ENCODE measurements at places on chromosomes 1 and 21.

DNA sequence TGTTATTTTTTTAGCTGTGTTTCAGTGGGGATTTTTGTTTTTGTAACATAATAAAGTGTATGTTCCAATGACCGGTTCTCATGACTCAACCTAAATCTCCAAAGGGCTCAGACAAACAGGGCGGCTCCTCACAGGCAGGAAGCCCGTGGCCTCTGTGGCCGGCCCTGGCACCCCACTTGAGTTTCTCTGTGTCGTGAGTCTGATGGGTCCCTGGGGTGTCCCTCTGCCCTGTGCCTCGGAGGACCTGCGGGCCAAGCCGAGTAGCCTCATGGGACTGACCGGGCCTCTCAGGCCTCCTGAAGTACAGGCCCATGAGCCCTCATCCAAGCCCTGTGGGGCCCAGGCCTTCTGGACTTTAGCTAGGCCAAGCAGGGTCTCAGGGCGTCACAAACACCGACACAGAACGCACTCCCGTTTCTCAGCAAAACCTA, 16.1 kb upstream of the CCDC27 start:
- no peak overlapping the region for H3K27ac ChIP-seq
- no peaks in the 10 kb centered on the region for H3K27me3 ChIP-seq
- H3K4me1 ChIP-seq: no peaks in the 10 kb centered on the region

DNA sequence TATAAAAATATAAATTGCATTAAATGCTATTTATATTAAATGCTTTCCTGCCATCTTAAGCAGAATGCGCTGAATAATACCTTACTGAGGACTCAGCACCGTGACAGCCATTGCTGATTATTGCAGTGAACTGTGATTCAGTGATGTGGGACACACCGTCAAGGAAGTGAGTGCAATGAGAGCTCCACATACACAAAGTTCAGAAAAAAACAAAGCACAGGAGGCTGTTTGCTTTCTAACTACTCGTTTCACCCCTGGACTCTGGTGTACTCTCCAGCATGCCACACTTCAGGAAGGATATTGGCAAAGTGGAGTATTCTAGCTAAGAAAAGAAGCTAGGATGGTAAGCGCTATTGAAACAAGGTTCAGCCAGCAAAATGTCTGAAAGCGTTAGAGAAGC, 57.4 kb upstream of the CXADR start:
- no peak overlapping the region for H3K27ac ChIP-seq
- H3K27me3 ChIP-seq: no peaks in the 10 kb centered on the region
- H3K4me3 ChIP-seq: no peak overlapping the region
- no peaks in the 10 kb centered on the region for H3K36me3 ChIP-seq

GRCh38 chr1:57799490-57800115, 375.7 kb upstream of the DAB1 start:
- no peak for DNase-seq
- no peak overlapping the region for H3K27ac ChIP-seq
- H3K4me1 ChIP-seq: no peaks in the 10 kb centered on the region
- H3K27me3 ChIP-seq: no peaks in the 10 kb centered on the region
- no peaks in the 10 kb centered on the region for H3K36me3 ChIP-seq
- no peak overlapping the region for H3K4me3 ChIP-seq

DNA sequence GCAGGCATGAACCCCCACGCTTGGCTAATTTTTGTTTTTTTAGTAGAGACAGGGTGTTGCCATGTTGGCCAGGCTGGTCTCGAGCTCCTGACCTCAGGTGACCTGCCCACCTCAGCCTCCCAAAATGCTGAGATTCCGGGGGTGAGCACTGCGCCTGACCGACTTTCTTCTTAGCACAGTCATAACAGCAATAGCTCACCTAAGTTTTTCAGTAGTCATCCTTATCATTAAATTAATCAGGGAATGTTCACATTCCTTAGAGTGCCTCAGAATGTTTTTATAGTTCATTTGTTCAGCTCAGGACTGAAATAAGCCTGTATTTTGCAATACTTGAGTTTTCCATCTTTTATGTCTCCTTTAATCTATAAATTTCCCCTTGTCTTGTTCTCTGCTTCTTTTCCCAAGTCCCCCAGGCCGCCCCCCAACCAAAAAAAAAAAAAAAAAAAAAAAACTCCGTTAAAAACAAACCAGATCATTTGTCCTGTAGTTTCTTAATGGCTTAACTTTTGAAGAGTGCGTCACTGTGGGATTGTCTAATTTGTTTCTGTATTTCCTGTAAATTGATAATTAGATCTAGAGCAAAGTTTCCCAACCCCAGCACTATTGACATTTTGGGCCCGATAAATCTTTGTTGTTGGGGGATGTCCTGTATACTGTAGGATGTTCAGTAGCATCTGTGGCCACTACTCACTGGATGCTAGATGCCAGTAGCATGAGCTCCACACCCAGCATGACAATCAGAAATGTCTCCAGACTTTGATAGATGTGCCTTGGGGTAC, 120.7 kb downstream of the ITSN1 start:
- no peak overlapping the region for H3K4me3 ChIP-seq
- DNase-seq: no peak

GRCh38 chr1:39735731-39736130, 3.0 kb upstream of the PPIE start:
- peaks cover 15% of the 10 kb centered on the region for H3K4me1 ChIP-seq
- no peak overlapping the region for H3K27ac ChIP-seq
- no peaks in the 10 kb centered on the region for H3K27me3 ChIP-seq

GRCh38 chr1:18139198-18139981, 31.8 kb downstream of the IGSF21 start:
- peaks cover 71% of the 10 kb centered on the region for H3K27me3 ChIP-seq
- DNase-seq: no peak
- no peaks in the 10 kb centered on the region for H3K4me1 ChIP-seq
- no peak overlapping the region for H3K4me3 ChIP-seq
- H3K36me3 ChIP-seq: no peaks in the 10 kb centered on the region
- no peak overlapping the region for H3K27ac ChIP-seq

DNA sequence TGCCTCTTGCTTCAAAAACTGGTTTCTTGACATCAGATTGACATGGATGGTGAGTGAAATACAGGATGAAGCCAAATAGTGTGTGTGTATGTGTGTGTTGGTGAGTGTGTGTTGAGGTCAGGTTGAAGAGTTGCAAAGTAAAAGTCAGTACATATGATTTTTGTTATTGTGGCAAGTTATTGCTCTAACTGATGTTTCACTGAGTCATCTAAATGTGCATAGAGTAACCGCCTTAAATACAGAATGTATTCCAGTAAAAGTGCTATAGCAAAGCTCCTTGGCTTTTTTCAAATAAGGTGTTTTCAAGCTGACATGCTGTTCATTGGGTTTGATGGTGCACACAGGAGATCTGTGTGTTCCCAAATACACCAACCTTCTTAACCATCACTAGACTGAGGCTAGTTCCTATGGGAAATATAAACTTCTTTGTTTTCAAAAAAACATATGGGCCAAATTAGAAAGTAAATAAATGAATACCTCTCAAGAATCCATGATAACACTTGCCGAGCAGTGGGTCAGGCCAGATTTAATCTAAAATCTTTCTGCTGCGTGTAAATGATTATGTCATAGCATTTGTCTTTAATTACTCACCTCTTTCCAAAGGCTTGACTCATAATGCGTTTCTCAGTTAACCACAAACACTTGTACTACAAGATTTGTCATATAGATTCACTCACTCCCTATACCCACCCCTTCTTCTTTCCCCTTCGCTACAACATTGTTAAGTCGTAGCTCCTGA, 151.1 kb downstream of the LYPLAL1 start:
- no peaks in the 10 kb centered on the region for H3K36me3 ChIP-seq
- H3K4me3 ChIP-seq: no peak overlapping the region
- no peak overlapping the region for H3K27ac ChIP-seq
- H3K4me1 ChIP-seq: no peaks in the 10 kb centered on the region

DNA sequence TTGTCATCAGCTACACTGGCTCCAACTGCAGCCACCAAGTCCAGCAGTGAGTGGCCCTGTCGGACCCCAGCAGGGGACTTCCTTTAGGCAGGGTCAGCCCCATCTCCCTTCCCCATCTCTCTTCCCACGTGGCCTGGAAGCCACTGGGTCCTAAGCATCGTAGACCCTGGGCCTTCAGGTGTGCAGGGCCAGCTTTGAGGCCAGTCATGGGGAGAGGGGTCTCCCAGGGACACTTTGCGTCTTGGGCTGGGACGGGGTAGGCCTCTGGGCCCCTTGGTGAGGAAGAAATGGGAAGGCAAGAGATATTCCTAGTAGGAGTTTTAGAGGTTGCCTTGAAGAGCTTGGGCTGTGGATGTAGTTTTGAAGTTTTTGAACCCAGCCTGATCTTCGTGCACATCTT, 12.1 kb upstream of the MIIP start:
- no peak overlapping the region for H3K4me3 ChIP-seq
- DNase-seq: no peak
- no peak overlapping the region for H3K27ac ChIP-seq
- H3K4me1 ChIP-seq: no peaks in the 10 kb centered on the region
- peaks cover 6% of the 10 kb centered on the region for H3K36me3 ChIP-seq

- H3K27ac ChIP-seq: no peak overlapping the region
- peaks cover 39% of the 10 kb centered on the region for H3K4me1 ChIP-seq
- no peaks in the 10 kb centered on the region for H3K36me3 ChIP-seq
- H3K4me3 ChIP-seq: no peak overlapping the region
These were observed 164.0 kb downstream of the FASLG start for GRCh38 chr1:172822886-172823285.

- H3K27me3 ChIP-seq: no peaks in the 10 kb centered on the region
- DNase-seq: no peak
- no peak overlapping the region for H3K27ac ChIP-seq
- no peak overlapping the region for H3K4me3 ChIP-seq
- H3K4me1 ChIP-seq: no peaks in the 10 kb centered on the region
- H3K36me3 ChIP-seq: peaks cover 12% of the 10 kb centered on the region
These were observed 1.5 kb upstream of the PPP1R15B start for GRCh38 chr1:204413170-204413535.

- peaks cover 18% of the 10 kb centered on the region for H3K4me1 ChIP-seq
- DNase-seq: no peak
- no peak overlapping the region for H3K27ac ChIP-seq
- no peaks in the 10 kb centered on the region for H3K27me3 ChIP-seq
- no peak overlapping the region for H3K4me3 ChIP-seq
- H3K36me3 ChIP-seq: no peaks in the 10 kb centered on the region
These were observed 292.9 kb downstream of the NFIA start for GRCh38 chr1:61375082-61375880.

GRCh38 chr1:226654046-226654667, 84.9 kb downstream of the ITPKB start:
- peaks cover 47% of the 10 kb centered on the region for H3K4me1 ChIP-seq
- peak overlapping the region; percentile 69 for H3K4me3 ChIP-seq
- H3K36me3 ChIP-seq: no peaks in the 10 kb centered on the region
- H3K27ac ChIP-seq: peak overlapping the region; percentile 92
- H3K27me3 ChIP-seq: no peaks in the 10 kb centered on the region

- H3K4me1 ChIP-seq: peaks cover 6% of the 10 kb centered on the region
- DNase-seq: no peak
- peak overlapping the region; percentile 89 for H3K27ac ChIP-seq
- peak overlapping the region; percentile 94 for H3K4me3 ChIP-seq
- H3K36me3 ChIP-seq: peaks cover 9% of the 10 kb centered on the region
These were observed 610 bp downstream of the RBM8A start for GRCh38 chr1:145926686-145927062.

GRCh38 chr1:229689273-229689672, 63.2 kb downstream of the URB2 start:
- H3K27me3 ChIP-seq: no peaks in the 10 kb centered on the region
- H3K4me1 ChIP-seq: no peaks in the 10 kb centered on the region
- no peaks in the 10 kb centered on the region for H3K36me3 ChIP-seq
- no peak overlapping the region for H3K27ac ChIP-seq
- no peak overlapping the region for H3K4me3 ChIP-seq
- DNase-seq: no peak

- H3K4me3 ChIP-seq: no peak overlapping the region
- H3K27me3 ChIP-seq: 0 out of 2 replicates have a peak, but pooled peaks cover 12% of the 10 kb centered on the region
- H3K36me3 ChIP-seq: no peaks in the 10 kb centered on the region
- no peaks in the 10 kb centered on the region for H3K4me1 ChIP-seq
- no peak overlapping the region for H3K27ac ChIP-seq
These were observed 5.1 kb downstream of the NT5C1A start for GRCh38 chr1:39666772-39667171.

- no peaks in the 10 kb centered on the region for H3K27me3 ChIP-seq
- no peak for DNase-seq
- H3K27ac ChIP-seq: no peak overlapping the region
- no peak overlapping the region for H3K4me3 ChIP-seq
- no peaks in the 10 kb centered on the region for H3K36me3 ChIP-seq
These were observed 24.5 kb downstream of the ERO1B start for GRCh38 chr1:236257216-236257615.

DNA sequence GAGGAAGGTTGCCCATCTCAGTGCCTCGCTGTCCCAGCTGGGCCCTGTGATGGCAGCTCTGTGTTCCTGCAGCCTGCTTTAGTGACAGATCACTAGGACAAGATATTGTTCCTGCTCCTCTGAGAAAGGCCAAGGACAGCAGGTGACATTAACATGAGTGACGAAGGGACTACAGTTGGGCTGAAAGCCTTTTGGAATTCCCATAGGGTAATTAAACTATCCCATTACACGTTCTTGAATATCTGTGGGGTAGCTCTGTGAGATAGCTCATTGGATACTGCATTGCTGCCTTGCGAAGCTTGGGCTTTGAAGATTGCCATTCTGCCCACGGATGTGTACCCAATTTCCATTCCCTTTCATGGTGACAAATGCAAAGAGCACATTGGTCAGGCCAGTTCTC, 78.2 kb upstream of the COA6 start:
- H3K4me3 ChIP-seq: no peak overlapping the region
- H3K36me3 ChIP-seq: no peaks in the 10 kb centered on the region
- no peaks in the 10 kb centered on the region for H3K27me3 ChIP-seq
- H3K4me1 ChIP-seq: no peaks in the 10 kb centered on the region

GRCh38 chr1:91730801-91731732, 154.9 kb downstream of the TGFBR3 start:
- no peaks in the 10 kb centered on the region for H3K36me3 ChIP-seq
- H3K4me3 ChIP-seq: no peak overlapping the region
- H3K27me3 ChIP-seq: no peaks in the 10 kb centered on the region
- no peak overlapping the region for H3K27ac ChIP-seq

- H3K27ac ChIP-seq: peak overlapping the region; percentile 37
- H3K4me3 ChIP-seq: no peak overlapping the region
- no peaks in the 10 kb centered on the region for H3K27me3 ChIP-seq
These were observed 25.5 kb upstream of the IFNAR1 start for GRCh38 chr21:33299181-33299752.

- H3K4me3 ChIP-seq: no peak overlapping the region
- DNase-seq: peak; percentile 76
- no peaks in the 10 kb centered on the region for H3K36me3 ChIP-seq
- no peaks in the 10 kb centered on the region for H3K27me3 ChIP-seq
- peaks cover 50% of the 10 kb centered on the region for H3K4me1 ChIP-seq
These were observed 41.3 kb downstream of the TBX19 start for GRCh38 chr1:168321945-168322344.

DNA sequence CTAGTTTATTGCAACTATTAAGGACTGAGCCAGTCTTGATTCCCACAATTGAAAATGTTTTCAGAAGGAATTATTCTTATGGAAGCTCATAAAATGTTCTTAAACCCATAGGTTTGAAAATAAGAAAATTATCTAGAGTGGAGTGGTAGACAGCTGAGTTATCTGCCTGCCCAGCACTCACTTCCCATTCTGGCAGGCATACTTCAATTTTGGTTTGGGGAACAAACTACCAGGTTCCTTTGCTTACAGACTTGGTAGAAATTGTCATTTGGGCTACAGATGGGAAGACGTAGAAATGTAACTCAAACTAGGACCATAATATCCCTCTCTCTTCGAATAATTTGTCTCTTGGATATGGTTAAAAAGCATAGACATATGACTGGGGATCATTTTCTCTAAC, 18.4 kb downstream of the JUN start:
- H3K4me1 ChIP-seq: no peaks in the 10 kb centered on the region
- no peaks in the 10 kb centered on the region for H3K36me3 ChIP-seq
- no peak overlapping the region for H3K4me3 ChIP-seq
- DNase-seq: no peak

- no peak overlapping the region for H3K27ac ChIP-seq
- no peaks in the 10 kb centered on the region for H3K36me3 ChIP-seq
- no peak for DNase-seq
- no peak overlapping the region for H3K4me3 ChIP-seq
These were observed 30.7 kb downstream of the TRIM62 start for GRCh38 chr1:33151116-33151515.
